ENCODE measurements at places on chromosomes 6 and 20. TPM values are rescaled to one million over a fixed set of nuclear protein-coding genes. Genes with fewer than 3 reads are reported as not detected.

The ZBTB2 gene
- 11.3 TPM for total RNA-seq

The ENPP4 gene
- 0.29 TPM for total RNA-seq

The EFCAB8 gene
- total RNA-seq = not detected

The OLIG3 gene
- total RNA-seq = not detected

The PERP gene
- 49.6 TPM for total RNA-seq

The OR2H2 gene
- not detected for total RNA-seq

The ADRM1 gene
- 177 TPM for total RNA-seq

The WFDC8 gene
- not detected for total RNA-seq

The USP49 gene
- 1.1 TPM for total RNA-seq

The GRIK2 gene
- 0.28 TPM for total RNA-seq

The SPATS1 gene
- total RNA-seq = not detected

The ARMH2 gene
- total RNA-seq = not detected

The CALHM6 gene
- total RNA-seq = not detected

The PFDN6 gene
- total RNA-seq = 118 TPM

The LRRC73 gene
- total RNA-seq = 1.4 TPM

The SLC52A3 gene
- 0.55 TPM for total RNA-seq

The MAN1A1 gene
- 0.03 TPM for total RNA-seq

The NKX2-4 gene
- total RNA-seq = not detected

The GUCA1A gene
- total RNA-seq = not detected

The ELOVL5 gene
- 77.9 TPM for total RNA-seq

The SIGLEC1 gene
- not detected for total RNA-seq

The ZNF311 gene
- total RNA-seq = 0.14 TPM

The SIM1 gene
- total RNA-seq = not detected

The TCF21 gene
- total RNA-seq = 0.09 TPM

The DAAM2 gene
- not detected for total RNA-seq

The RBCK1 gene
- 101 TPM for total RNA-seq

The ETV7 gene
- 0.09 TPM for total RNA-seq

The RAB44 gene
- 0.06 TPM for total RNA-seq

The SEL1L2 gene
- total RNA-seq = not detected

The CFAP61 gene
- 0.92 TPM for total RNA-seq

The IPCEF1 gene
- total RNA-seq = not detected

Measured in A549 treated with RU486 at 1 μM for 4 hours (cell line).